ENCODE measurements at places on chromosomes 12 and 14.

DNA sequence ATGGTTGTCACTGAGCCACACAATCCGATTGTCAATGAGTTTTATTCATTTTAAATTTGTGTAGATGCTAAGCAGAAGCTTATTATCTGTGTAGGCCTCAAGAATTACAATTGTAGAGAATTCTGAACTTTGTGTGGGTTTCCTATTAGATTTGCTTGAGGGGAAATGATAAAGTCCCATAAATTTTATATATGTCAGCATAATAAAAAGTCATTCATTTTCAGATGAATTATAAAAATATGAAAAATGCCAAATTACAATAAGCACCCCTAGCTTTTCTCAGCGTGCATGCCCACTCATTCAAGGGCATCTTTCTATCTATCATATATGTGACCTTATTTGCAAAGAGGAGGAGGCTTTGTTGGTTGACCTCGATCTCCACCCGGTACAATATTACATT lies 1041.1 kb upstream of the FOXG1 start:
- DNase-seq: no peak

- no peak for DNase-seq
Measured at GRCh38 chr14:33206981-33207380, 268.3 kb downstream of the NPAS3 start.

DNA sequence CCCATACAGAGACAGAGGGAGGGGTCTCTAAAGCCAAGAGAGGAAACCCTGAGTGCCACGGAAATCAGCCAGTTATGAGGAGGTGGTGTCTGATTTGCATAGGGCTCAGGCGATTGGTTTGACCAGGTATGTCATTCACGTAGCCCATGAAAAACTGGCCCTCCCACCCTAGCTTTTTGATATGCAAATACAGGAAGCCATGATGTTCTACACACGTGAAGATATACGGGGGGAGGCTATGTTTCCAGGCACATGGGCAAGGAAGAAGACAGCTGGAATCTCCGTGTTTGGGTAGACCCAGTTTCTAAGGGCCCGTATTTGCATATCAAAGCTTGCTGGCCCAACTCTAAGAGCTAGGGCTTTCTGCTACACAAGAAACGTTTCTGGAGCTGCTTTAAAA lies 717.8 kb upstream of the SEL1L start:
- no peak for DNase-seq

DNA sequence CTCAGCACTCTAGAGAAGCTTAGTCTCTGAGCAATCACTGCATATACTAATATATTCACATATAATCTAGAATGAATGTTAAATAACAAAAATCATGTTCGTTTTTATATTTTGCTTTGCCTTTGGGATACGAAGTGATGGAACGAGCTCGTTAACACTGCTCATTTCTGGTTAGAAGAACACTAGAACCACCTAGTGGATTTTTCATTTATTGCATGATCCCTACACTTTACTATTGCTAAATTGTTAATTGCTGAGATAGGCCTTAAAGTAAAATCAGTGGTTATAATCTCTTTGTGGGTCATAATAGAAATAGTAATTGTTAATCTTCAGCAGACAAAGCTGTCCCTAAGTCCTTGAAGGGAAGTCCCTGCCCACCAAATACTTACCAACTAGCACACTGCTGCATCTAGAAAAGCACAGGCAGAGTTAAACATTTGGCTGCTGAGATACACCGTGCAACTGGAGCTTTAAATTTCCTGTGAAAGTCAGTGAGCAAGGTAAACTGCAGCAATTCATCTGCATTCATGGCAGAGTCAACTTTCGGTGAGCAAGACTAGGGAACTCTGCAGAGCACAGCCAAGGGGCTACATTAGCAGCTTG lies 353.7 kb downstream of the APAF1 start:
- no peak for DNase-seq

- no peak for DNase-seq
Measured at GRCh38 chr12:128573907-128574306, 249.9 kb downstream of the SLC15A4 start.

GRCh38 chr12:15355766-15356165 lies 33.5 kb downstream of the PTPRO start:
- DNase-seq: no peak

DNA sequence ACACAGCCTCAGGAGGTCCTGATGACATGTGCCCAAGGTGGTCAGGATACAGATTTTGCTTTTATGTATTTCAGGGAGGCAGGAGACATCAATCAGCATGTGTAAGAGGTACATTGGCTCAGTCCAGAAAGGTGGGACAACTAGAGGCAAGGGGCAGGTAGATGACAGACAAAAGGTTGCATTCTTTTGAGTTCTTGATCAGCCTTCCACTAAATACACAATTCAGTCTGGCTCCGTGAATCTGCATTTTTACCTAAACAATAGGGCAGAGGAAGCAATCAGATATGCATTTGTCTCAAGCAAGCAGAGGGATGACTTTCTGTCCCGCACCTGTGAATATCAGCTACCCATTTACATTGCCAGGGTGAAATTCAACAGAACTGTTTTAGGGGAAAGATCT lies 178.6 kb downstream of the KSR2 start:
- no peak for DNase-seq

- DNase-seq: no peak
Measured at GRCh38 chr14:95191445-95192199, 34.3 kb upstream of the DICER1 start.

DNA sequence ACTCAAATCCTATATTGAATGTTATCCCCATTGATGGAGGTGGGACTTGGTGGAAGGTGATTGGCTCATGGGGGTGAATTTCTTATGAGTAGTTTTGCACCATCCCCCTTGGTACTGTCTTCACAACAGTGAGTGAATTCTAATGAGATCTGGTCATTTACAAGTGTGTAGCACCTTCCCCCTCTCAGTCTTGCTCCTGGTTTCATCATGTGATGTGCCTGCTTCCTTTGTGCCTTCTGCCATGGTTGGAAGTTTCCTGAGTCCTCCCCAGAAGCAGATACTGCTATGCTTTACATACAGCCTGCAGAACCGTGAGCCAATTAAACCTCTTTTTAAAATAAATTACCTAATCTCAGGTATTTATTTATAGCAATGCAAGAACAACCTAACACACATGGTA lies 302.4 kb upstream of the KITLG start:
- DNase-seq: no peak

GRCh38 chr14:90140956-90141316 lies 79.1 kb downstream of the KCNK13 start:
- no peak for DNase-seq

DNA sequence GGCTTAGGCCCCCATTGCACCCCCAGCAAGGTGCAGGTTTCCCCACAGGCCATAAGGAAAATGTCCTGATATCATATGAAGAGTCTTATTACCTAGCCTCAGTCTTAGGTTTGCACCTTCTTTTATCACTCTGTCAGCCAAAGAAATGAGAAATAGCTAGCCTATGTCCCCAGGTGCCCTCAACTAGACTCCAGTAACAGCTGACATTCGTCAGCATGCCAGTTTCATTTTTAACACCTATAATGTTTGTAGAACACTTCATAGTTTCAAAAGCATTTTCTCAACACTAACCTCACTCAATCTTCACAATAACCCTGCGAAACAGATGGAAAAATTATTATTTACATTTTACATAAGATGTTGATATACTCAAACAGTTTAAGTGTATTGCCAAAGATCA lies 24.0 kb upstream of the OR10P1 start:
- DNase-seq: no peak

DNA sequence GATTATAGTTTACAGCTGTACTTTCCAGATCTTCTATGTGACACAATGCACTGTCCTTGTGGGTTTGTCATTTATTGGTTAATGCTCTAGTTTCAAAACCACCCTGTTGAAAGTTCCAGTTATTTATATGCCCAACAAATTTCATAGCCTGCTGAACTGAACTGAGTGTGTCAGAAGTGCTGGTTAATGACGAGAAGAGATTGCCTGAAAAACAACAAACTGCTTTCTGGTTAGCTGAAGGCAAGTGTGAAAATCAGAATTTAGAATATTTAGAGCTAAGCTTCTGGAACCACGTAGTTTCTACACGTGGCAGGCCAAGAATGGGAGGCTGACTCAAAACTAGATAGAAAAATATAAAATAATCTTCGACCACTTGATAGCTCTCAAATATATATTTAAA lies 19.1 kb upstream of the RIN3 start:
- DNase-seq: no peak

GRCh38 chr14:72577521-72577920 lies 316.4 kb downstream of the DPF3 start:
- DNase-seq: no peak

- DNase-seq: no peak
Measured at GRCh38 chr12:104443008-104443407, 13.7 kb upstream of the CHST11 start.

DNA sequence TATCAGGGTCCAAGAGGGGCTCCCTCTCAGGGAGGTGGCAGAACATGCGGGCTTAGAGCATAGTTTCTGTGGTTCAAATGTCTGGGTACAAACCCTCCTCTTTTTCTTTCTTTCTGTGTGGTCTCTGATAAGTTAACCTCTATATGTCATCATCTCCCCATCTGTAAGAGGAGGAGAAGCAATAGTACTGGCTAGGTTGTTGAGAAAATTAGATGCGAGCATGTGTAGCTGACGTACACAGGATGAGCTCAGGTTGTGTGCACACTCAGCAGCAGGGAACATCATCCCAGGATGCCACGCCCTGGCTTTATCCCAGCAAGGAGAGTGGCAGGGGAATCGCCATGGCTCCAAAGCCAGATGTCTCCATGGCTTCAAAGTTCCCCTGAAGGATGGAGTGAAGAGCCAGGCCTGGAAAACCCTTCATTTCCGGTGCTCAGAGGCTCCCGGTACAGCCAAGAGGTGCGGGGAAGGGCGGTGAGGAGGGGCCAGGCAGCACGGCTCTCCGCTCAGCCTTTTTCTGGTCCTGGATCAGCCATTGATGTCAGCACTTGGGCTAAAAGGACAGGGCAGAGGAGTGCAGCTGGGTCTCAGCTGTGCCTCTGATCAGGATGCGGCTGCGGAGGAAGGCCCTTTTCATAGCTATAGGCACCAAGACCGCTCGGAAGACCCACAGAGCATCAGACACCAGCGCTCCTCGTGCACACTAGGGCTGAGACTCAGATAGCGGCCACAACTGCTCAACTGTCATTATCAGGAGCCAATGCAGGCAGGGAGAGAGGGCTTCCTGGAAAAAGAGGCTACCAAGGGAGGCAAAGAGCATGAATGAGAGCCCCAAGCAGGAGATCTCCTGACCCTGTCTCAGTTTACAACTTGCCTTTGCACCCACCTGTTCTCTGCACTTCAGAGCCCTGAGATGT lies 41.5 kb downstream of the ARL6IP4 start:
- no peak for DNase-seq

GRCh38 chr12:112985642-112986290 lies 7.4 kb downstream of the OAS2 start:
- DNase-seq: no peak

- no peak for DNase-seq
Measured at GRCh38 chr12:27206801-27207502, 37.1 kb upstream of the STK38L start.

DNA sequence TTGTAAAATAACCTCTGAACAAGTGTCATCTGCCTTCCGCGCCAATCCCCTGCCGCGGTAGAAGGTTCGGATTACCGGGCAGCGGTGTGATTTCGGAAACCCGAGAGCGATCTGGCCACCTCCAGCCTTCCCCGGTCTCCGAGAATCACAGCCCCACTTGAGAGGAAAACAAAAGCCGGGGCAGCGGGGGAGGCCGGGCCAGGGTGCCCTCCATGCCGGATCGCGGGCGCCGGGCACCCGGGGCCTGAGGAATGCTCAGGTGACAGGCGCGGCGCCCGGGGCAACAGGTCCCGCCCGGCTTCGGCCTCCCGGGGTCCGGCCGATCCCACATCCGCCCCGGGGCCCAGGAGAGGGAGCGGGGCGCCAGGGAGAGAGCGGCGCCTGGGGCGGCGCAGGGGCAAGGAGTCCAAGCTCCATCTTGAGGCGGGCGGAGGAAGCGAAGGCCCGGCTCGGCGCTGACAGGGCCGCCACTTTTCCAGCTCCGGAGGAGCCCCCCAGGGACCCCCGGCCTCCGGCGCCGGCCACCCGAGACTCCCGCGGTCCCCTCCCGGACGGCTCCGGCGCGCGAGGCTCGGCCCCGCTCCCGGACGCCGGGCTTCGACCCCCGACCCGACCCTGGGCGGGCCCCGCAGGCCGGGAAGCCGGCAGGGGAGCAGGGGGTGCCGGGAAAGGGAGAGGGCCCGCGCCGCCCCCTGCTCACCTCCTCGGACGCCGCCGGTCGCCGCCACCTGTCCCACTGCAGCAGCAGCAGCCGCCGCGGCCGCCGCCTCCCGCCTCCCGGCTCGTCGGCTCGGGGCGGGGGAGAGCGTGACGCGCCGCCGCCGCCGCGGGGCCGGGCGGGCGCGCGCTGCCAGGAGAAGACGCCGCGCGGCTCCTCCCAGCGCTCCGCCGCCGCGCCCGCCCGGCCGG lies at the start of gene CLIP1:
TSS of gene CLIP1 (minus strand) at position 849 of the 909 bp plus-strand sequence. CDS start 42,217 bp downstream, outside the sequence.
- peak; percentile 68 for DNase-seq

GRCh38 chr12:6550294-6551062 lies 5.4 kb downstream of the IFFO1 start:
- peak; percentile 47 for DNase-seq

GRCh38 chr12:49043856-49044258 lies 16.7 kb downstream of the KMT2D start:
- peak; percentile 50 for DNase-seq

DNA sequence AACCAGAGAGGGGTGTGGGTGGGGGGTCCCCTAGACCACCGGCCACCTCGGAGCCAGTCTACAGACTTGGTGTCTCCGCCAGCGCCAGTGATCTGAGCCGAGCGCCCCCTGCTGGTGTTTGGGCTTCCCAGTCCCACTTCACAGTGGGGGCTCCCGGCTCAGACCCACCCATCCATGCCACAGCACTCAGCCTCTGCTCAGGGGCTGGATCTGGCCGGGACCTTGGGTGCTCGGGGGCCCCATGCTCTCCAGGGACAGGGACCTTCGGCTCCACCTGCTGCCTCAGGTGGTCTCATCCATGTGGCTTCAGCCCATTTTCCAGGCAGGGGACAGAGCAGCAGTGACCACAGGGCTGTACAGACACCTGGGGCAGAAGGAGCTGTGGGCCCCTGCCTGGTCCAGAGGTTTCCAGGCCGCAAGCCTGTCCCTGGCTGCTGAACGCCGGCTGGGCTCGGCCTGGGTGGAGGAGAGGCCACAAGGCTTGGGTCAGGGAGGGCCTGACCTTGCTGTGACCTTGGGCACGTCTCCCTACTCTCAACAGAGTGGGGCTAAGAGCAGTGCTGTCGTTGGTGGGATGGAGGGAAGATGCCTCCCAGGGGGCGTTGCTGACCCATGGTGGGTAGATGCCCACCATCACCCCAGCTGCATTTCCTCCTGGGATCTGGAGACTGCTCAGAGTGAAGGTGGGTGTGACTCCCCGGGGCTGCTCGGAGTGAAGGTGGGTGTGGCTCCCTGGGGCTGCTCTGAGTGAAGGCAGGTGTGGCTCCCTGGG lies 86.3 kb downstream of the KIF26A start:
- no peak for DNase-seq

DNA sequence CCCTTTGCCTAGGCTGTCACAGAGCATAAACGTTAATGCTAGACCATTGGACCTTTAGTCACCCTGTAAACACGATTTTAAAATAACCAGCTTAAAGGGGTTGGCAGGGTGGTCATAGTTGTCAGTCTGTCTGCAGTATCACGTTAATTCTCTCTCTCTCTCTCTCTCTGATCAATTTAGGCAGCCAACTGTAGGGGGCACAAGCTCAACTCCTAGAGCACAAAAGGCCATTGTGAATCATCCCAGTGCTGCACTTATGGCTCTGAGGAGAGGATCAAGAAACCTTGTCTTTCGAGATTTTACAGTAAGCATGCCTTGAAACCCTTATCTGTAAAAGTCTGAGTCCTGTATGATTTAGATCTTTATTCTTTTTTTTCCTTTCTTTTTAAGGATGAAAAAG lies 97.1 kb downstream of the SCAF11 start:
- DNase-seq: no peak
